ENCODE measurements at places on chromosomes 2 and 18.

DNA sequence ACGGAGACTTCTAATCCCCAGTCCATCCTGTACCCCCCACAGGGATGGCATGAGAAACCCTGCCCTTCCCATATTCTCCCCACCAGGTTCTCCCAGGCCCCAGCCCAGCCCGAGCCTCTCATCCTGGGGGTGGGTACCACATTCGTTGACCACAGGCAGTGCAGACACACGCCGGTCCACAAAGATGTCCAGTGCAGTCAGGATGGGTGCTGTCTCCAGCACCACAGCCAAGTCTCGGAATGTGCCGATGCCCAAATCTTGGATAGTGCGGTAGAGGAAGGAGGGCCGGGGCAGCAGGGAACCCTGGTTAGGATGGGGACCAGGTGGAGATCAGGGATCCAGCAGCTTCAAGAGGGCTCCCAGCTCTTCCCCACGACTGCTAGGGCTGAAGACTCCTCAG, 4.8 kb downstream of the PRKAG3 start:
- DNase-seq, result no peak

- no peak for DNase-seq
Observed at GRCh38 chr2:206198677-206199076, 39.0 kb downstream of the EEF1B2 start.

DNA sequence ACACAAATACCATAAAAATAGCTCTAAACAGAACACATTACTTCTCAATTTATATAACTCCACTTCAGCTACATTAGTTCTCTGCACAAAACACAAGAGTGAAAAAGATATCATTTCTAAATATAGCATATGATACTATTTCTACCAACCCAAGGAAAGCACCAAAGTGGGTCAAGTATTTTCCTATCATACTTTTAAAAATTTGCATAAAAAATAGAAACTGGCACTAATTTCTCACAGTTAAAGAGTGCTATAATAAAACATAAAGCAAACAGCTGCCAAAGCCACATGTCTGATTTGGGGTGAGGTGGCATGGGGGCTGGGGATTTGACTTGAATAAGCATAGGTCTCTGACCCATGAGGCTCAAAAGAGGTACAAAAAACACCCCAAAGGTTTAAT, 61.5 kb downstream of the BARD1 start:
- DNase-seq, result no peak

DNA sequence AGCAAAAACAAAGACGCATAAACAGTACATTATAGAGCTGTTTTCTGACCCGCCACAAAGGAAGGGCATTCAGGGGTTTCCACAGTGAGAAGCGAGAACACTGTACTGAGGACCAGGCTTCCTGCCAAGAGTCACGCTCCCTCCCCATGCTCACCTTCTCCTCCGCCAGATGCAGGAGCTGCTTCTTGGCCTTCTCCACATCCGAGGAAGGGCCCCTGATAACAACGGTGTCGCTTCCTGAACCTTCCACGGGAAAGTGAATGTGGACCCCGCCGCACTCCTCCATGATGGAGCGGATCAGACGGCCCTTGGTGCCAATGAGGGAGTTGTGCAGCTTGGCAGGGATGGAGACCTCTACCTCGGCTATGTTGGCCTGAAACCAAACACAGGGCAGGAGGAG, 53.8 kb downstream of the ANO7 start:
- no peak for DNase-seq

DNA sequence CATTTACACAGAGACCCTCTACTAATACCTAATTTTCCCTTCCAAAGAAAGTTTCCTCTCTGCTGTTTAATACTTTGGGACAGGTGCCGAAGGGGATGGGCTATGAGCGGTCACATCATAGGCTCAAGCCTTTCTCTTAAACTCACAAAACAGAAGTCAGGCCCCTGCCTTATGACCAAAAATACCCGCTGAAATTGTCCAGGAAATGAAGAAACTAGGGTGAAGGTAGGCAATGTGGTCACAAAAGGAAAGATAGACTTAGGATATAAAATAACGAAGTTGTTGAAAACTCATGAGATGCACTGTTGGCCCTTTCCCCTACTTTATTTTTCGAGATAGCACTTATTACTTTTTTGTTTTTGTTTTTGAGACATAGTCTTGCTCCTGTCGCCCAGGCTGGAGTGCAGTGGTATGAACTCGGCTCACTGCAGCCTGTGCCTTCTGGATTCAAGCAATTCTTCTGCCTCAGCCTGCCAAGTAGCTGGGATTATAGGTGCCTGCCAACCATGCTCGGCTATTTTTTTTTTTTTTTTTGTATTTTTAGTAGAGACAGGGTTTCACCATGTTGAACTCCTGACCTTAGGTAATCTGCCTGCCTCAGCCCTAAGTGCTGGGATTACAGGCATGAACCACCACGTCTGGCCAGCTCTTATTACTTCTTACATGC, 16.3 kb downstream of the SLC8A1 start:
- no peak for DNase-seq

DNA sequence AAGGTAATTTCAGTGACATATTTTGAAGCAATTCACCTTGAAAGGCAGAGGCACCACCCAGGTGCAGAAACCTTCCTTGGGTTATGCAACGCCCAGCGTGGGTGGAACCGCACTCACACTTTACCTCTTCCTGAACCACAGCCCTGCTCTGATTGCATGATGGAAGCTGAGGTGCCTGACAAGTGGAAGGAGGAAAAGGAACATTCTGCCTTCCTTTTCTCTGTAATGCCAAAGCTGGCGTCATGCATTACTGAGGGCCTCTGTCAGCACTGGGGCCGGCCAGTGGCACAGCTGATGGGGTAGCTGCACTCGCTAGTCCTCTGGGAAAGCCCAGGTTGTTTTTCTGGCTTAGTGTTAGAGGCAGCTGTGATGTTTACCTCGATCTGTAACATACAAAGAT, 266.5 kb downstream of the NEDD4L start:
- DNase-seq, result no peak

GRCh38 chr2:238642973-238643372, 204.9 kb upstream of the TWIST2 start:
- DNase-seq, result no peak

- DNase-seq, result no peak
Observed at GRCh38 chr2:59737299-59737698, 816.2 kb downstream of the BCL11A start.

DNA sequence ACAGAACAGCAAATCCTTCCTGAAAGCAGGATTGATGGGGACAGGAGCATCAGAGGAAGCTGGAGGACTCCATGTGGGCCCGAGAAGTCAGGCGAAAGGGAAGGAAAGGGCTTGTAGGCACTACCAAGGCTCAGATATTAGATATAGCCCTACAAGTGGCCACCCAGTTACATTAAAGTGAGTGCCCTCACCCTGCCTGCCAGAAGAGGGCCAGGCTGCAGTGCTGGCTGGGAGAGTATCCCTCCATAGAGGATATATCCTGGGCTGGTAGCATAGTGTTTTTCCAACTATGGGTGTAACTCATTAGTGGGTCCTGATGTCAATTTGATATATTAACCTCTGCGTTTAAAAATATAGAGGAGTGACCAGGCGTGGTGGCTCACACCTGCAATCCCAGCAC, 285.2 kb downstream of the MYCN start:
- DNase-seq, result peak; percentile 100

GRCh38 chr2:217842017-217842416, 160.8 kb downstream of the TNS1 start:
- DNase-seq, result no peak

GRCh38 chr2:177314194-177314593, 49.7 kb upstream of the NFE2L2 start:
- no peak for DNase-seq

DNA sequence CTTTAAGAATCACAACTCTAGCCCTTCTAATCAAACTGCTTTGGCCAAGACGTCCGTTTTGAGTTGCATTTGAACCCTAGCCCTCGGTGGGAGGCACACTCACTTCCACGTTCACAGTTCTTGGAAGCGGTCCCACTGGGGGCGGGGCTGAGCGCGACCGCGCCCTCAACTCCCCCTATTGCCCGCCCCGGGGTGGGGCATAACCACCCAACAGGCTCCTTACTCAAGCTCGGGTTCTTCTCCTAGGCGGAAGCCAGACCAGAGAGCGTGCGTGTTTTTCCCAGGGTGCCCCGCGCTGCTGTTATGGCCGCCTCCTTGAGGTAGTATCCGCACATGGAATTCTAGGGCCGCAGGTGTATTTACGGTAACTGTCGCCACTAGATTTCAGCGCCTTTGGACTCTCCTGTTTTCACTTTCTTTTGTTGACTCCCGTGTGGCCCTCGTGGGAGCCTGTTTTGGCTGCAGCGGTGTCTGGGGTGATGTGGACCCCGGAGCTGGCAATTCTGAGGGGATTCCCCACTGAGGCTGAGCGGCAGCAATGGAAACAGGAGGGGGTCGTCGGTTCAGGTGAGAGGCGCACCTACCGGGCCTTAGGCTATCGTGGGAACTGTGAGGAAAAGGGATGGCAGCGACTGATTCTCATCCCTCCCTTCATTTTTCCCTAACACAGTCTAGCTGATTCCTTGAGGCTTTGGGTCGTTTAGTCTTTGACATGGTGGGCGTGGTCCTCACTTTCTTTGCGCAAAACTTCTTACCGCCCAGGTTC, at the start of gene TTC27:
TSS of gene TTC27 (plus strand) at position 237 of the 766 bp plus-strand sequence. CDS start at position 480, 243 bp downstream.
- peak; percentile 96 for DNase-seq

DNA sequence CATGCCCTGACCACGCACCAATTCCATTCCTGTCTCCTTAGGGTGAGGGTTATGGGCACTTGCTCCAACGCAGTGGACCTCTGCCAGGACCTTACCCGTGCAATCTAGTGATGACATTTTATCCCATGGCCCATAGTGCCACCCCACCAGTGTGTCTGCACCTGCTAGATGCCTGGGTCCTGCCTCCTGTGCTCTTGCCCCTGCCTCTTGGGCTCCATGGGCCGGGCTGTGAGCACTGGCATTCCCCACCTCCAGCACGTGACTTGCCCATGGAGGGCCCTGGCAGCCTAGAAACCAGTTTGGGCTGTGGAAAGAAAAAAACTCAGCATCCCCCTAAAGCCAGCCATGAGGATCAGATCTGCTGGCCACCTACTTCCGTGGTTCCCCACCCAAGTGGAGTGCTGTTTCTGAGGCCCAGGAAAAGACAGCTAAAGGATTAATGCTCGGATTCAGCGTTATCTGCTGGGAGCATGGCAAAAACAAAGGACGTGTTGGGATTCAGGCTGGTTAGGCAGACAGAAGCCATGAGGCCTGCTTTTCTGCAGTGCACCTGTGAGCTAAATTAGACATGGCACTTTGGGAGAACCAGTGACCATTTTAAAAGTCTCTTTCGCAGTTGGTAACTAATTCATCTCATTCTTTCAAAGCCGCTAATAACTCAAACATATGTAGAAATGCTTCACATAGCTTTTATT, 129.2 kb downstream of the ALPK2 start:
- no peak for DNase-seq

- no peak for DNase-seq
Observed at GRCh38 chr18:47528343-47528742, 276.9 kb upstream of the SKOR2 start.

DNA sequence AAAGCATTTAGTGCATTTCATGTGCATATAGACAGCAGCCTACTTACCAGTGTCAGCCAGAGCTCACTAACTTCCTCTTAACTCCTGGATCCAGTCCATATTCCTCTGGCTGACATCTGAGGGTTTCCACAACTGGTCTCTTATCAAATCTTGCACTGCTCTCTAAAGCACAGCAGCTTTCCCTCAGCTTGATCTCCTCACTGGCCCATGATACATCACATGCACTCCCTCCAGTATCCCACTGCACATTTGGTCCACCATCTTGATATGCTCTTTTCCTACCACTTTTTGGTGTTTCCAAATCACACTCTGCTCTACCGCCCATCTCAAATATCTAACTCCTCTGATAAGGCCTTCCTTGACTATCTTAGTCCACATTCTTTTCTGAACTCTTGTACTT, 105.0 kb upstream of the ZFP36L2 start:
- DNase-seq, result peak; percentile 50

GRCh38 chr2:135030826-135031225, 16.4 kb downstream of the MAP3K19 start:
- DNase-seq, result no peak

DNA sequence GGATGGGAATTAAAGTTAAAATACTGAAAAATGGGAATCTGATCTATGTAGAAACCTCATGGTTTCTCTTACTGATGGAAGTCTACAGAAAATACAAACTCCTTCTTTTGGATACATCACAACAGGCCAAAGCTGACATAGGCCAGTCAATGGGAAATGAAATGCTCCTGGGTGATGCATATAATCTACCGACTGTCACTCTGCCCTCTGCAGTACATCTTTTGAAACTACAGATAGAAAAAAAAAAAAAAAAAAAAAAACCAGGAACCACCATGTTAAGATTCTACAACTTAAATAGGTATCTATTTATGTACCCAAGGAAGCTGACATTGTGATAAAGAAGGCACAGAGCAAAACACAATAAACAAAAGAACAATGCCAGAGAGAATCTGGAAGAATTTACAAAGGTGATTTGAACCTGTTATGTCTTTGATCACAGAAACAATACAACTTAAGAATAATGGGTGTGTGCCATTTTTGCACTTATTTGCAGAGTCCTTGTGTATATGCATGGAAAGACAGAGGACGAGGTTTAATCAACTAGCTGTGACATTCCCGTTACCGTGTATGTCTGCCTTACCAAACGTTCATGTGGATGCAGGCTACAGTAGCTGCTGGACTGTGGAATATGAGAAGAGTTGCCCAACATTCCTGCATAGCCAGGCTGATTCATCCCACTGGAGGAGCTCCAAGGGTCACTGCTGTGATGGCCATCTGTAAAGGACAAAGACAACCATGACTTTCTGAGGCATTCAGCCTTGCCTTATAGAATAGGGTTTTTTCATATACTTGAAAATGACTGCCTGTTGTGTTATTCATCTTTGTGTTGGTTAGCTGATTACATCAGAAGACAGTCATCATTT, 312.7 kb downstream of the TCF4 start:
- no peak for DNase-seq

DNA sequence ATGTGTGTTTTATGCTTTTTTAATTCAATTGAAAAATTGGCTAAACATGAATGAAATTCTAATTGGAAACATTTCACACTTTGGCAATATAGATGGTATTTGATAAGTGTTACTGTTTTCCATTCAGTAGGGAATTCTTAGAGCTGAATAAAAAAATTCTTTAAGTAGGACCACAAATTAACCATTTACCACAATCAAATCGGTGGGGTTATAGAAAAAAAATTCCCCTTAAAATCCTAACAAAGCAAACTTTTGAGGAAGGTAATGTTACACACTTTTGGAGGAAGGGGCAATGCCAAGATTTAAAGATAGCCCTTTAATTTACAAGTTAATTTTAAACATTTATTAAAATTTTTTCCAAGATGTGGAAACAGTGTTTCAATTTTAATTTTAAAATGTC, 279.0 kb upstream of the FIGN start:
- DNase-seq, result no peak

- no peak for DNase-seq
Observed at GRCh38 chr2:238350150-238350897, 30.0 kb downstream of the TRAF3IP1 start.

DNA sequence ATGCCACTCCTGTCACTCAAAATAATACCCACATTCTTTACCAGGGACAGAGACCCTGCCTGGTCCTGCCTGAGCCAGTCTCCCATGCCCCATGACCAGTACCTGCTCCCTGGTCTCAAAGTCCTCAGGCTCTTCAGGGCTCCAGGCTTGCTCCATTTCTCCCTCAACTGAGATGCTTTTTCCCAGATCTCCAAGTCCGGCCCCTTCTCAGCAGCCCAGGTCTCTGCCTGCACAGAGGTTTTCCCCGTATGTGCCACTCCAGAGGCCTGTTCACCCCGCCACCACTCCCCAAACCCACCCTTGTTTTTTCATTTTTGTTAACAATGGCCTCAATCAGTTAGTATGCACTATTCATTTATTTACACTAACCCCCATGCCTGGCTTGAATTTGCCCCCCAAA, 499.5 kb upstream of the MYT1L start:
- no peak for DNase-seq

Data from BE2C (cell line).